ENCODE measurements at places on chromosomes 7 and 10.

DNA sequence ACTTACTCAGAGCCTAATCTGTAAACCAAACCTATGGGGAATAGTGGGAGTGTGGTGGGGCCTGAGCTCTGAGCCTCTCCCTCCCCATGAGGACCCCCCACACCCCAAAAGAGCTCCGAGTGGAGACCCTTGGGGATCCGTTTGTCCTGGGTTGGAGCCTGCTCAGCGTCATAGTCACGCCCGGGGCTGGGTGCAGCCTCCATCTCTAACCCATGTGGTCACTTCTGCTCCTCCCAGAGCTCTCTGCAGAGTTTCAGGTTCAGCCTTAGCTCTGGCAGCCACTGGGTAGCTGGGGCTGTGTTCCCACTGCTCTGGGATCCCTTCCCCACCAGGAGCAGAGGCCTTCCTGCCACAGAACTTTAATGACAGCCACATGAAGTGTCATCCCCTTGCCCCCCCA, 25.9 kb downstream of the PFKFB3 start:
- no peak for DNase-seq

DNA sequence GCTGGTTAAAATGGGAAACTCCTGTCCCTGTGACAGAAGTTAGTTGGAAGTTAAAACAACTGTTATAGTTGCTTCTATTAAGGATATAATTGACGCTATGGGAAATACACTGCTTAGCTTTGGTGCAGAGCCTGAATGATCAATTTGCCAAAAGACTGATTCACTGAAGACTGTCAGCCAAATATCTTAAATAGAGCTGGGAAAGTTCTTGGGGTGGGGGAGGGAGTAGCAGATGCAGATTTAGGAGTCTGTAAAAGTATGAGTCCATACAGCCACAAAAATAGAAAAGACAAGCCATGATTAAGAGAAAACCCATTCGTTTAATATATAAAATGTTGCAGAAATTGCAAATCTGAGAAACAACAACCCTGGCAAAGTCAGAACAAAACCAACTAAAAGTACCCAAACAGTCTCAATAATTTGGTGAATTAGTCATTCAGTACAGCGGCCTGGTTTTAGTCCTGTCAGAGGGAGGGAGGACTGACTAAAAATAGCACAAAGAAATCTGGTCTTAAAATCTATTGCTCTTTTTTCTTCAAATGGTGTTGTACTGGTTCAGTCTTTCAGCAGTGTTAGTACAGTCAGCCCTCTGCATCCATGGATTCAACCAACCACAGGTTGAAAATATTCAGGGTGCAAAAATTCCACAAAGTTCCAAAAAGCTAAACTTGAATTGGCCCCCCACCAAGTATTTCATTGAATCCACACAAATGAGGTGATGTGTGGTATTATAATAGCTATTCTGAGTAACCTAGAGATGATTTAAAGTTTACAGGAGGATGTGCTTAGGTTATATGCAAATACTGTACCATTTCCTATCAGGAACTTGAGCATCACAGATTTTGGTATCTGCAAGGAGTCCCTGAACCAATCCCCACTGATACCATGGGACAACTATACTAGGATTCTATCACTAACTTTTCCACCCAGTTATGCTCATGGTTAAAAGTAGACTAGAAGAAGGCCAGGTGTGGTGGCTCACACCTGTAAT, 30.0 kb downstream of the STK17A start:
- no peak for DNase-seq

DNA sequence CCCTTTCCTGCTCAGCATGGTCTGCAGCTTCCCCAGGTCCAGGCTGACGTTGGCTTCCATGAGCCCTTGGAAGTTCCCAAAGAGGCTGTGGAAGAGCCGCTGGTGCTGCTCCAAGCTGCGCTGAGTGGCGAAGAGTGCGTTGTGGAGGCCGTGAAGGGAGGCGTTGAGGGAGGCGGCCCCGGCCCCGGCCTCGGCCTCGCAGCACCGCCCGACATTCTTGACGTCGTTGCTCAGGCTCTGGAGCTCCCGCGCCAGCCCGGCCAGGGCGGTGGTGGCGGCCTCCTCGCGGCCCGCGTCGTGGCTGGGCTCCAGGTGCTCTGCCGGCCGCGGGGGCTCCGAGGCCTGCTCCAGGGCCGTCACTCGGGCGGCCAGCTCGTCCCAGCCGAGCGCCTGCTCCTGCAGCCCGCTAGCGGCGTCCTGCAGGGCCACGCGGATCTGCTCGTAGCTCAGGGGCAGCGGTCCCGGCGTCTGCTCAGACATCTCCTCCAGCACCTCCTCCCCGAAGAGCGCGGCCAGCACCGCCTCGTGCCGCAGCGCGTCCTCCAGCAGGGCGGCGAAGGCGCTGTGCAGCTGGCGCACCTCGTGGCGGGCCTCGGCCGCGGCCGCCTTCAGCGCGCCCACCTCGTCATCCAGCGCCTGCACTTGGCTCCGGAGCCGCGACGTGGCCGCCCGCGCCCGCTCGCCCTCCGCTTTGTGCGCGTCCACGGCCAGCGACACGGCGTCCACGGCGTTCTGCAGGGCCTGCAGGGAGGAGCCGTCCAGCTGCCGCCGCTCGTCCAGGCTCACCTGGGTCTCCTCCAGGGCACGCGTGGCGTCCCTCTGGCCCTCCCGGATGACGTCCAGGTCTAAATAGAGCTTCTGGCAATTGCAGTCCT, 14.7 kb downstream of the MMRN2 start:
- no peak for DNase-seq

- no peak for DNase-seq
These were observed 663 bp downstream of the VPS37D start for GRCh38 chr7:73668103-73668885.

DNA sequence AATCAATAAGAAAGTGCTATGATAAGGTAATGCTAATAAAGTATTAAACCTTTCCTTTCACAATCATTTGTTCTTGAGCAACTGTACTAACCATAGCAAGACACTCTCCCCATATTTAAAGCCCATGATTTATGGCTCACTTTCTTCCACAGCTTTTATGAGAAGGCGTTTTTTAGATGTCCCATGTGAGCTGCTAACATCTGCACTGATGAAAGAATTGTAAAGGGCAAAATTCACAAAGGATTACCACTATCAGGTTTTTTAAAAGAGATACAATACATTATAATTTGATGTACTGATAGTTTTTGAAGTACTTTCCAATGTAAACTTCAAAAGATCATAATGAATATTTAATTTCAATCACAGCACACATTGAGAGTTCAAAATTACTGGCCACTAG, 75.7 kb downstream of the RNLS start:
- no peak for DNase-seq

DNA sequence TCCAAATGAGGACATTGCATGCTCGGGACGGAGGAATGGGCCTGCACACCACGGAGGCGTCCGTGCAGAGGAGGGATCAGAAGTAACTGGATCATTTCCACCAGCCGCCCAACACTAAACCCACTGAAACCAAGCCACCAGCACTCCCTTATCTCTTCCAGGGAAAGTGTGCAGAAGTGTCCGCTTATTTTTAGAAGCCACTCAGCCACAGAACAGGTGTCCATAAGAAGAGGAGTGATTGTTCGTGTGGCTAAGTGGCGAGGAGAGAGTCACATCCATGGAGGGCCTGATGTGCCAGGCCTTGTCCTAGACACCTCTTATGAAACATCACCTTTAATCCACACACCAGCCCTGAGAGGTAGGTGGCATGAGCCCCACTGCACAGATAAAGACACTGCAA, 407.9 kb upstream of the NPVF start:
- DNase-seq = no peak

DNA sequence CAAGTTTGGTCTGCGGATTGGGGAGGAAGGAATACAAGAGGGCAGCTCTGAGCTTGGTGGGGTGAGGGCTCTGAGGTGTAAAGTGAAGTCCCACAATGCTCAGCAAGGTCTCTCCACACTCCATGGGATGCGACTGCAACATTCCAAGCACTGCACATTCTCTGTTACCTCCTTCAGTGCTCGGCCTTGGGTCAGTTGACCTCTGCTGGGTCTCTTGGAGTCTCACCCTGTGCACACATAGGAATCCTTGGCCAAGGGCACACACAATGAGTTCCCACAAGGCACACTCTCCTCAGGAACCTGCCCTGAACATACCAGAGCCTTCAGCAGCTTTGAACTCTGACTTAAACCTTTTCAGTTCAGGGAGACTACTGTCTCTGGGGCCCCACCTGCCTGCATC, 2.4 kb upstream of the WDFY4 start:
- DNase-seq = no peak

DNA sequence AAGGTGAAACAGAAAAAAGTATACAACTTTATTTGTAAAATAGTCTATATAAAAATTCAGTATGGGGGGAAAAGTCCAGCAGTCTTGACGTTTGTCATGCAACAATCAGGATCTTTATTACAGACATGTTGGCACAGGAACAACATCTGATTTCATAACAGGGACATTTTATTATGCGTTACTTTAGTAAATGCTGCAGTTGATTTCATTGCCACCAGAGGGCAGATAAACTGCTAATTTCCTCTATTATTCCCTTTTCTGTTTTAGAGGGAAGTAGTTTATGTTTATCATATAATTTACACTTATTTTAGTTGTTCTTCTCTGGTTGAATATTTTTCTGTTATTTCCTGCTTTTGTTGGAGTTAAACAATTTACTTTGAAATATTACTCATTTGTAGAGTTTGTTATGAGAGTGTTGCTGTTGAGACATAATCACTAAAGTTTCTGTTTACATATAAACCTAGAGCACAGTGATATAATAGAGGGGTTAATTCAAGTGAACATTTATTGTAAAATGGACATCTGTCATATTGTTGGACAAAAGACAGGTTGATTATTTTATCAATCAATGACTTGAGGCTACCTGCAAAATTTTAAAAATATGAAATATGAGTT, 3.3 kb downstream of the PLXDC2 start:
- DNase-seq = no peak

GRCh38 chr7:101857358-101857811, 40.0 kb downstream of the CUX1 start:
- no peak for DNase-seq

DNA sequence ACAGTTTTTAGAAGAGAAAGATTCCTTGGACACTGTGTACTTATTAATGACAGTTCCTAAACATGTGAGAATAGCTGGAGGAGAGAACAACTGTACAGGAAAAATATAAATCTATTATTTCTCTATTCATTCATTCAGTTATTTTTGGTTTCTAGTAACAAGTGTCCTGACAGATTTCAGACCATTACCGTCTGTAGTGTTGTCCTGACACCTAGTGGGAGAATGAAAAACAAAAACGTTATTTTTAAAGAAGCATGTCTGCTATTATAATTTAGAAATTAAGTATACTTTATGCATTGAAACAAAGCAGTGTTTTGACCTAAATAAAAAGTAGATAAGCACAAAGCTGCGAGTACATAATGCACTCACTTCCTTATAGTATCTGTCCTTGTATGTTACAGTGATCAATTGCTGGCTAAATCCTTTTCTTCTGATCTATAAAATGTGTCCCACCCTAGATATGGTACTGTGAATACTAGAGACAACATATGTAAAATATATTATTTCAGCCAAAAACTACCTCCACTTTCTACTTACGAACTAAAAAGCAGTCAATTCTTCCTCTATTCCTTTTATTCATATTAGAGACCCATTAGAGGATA, 575.6 kb downstream of the ARL4A start:
- DNase-seq = no peak

DNA sequence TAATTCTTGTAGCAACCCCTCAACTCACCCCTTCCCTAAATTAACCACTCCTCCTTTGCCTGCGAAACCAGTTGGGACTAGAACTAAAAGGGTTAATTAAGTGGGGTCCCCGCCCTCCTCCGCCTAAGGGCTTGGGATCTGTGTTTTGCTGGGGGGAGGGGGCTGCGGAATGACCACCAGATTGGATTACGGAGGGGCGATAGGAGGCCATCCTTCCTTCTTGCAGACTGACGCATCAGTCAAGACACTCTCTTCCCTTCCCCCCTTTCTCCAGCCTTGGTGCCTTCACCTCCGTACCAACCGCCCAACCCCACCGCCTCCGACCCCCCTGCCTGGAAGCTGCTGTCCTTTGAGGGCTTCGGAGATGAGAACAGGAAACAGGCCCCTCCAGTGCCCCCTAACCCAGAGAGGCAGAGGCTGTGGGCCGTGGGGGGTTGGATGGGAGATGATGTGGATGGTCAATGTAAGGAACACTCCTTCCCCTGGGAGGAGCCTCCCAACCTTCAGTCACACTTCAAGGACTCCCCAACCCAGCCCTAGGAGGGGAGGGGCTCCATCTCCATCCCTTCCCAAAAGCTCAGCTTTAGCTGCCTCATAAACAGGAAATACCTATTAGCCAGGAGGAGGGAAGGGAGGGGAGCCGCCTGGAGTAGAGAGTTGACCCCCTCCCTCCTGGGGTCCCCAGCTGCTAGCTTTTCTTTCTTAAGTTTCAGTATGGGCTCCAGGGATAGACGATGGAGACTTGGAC, 997 bp upstream of the LDB1 start:
- no peak for DNase-seq

GRCh38 chr10:88473989-88474883, 108.9 kb downstream of the RNLS start:
- DNase-seq = no peak

- no peak for DNase-seq
These were observed 100.6 kb downstream of the KAT6B start for GRCh38 chr10:74926791-74927585.

- no peak for DNase-seq
These were observed 20.3 kb upstream of the GNA12 start for GRCh38 chr7:2864204-2864985.

DNA sequence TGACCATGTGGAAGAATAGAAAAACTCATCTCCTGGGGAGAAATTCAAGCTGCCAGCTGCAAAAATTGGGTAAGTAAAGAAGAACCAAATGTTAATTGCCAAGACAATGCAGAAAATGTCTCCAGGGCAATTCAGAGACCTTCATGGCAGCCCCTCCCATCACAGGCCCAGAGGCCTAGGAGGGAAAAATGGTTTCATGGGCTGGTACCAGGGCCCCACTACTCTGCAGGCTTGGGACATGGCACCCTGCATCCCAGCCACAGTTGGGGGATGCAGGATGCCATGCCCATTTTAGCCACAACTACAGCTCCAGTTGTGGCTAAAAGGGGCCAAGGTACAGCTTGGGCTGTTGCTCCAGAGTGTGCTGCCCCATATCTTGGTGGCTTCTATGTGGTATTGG, 20.9 kb upstream of the MKLN1 start:
- no peak for DNase-seq

- no peak for DNase-seq
These were observed 45.2 kb downstream of the PNLIPRP3 start for GRCh38 chr10:116472891-116473290.

DNA sequence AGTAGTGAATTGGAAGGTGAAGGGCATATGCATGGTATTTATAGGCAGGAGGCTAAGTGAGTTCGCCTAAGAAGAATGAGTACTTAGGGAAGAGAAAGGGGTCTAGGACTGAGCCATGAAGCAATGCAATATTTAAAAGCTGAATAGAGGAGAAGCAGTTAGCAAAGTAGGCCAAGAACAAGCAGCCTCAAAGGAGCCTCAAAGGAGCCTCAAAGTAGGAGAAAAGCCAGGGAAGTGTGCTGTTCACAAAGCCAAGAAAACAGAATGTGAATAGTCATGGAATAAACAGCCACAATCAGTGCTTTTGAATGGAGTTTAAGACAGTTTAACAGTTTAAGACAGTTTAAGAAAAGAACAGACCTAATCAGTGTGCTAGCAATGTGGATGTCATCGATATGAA, 762.0 kb downstream of the SORCS1 start:
- DNase-seq = no peak
